ENCODE measurements at places on chromosomes 12 and 14.

- no peak for DNase-seq
Observed at GRCh38 chr12:93186621-93187020, 191.1 kb upstream of the NUDT4 start.

DNA sequence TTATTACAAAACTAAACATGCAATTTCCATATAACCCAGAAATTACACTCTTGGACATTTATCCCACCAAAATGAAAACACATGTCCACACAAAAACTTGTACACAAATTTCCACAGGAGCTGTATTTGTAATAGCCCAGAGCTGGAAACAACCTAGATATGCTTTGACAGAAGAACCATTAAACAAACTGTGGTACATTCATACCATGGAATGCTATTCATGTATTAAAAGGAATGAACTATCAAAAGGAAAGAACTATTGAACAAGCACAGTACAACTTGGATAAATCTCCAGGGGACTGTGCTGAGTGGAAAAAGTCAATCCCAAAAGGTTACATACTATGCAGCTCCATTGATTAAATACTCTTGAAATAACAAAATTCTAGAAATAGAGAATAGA, 35.8 kb upstream of the ERGIC2 start:
- no peak for DNase-seq

GRCh38 chr12:92234533-92234932, 88.9 kb upstream of the BTG1 start:
- no peak for DNase-seq

GRCh38 chr14:89613260-89614008, 196.4 kb upstream of the FOXN3 start:
- no peak for DNase-seq

GRCh38 chr12:12997156-12997555, 2.9 kb downstream of the HEBP1 start:
- no peak for DNase-seq

GRCh38 chr14:94867946-94868771, 98.2 kb upstream of the GSC start:
- DNase-seq = no peak

Measured in Right ventricle myocardium inferior (tissue), 1 donor.